ENCODE measurements at places on chromosomes 5 and 9.
A peak's percentile ranks its signal among the peaks of the same experiment; 100 is the strongest.

- DNase-seq = no peak
Observed at GRCh38 chr5:126538579-126538978, 56.4 kb downstream of the ALDH7A1 start.

DNA sequence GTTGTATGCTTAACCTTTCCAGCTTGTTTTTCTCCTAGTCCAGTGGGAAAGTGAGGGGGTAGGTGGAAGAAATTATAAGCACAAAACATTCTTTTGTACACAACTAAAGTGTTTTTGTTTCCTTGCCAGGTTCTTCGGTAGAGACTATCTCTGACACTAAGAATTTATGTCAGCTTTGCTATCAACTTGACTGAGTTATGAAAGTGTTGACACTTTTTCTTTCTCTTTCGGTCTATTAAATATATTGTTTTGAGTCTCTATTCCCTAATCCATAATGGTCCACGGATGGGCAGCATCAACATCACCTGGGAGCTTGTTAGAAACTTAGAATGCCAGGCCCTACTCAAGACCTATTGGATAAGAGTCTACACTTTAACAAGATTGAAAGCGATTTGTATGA lies 195.0 kb upstream of the ATP10B start:
- no peak for DNase-seq

GRCh38 chr9:14524873-14525515 lies 168.2 kb downstream of the ZDHHC21 start:
- DNase-seq = no peak

DNA sequence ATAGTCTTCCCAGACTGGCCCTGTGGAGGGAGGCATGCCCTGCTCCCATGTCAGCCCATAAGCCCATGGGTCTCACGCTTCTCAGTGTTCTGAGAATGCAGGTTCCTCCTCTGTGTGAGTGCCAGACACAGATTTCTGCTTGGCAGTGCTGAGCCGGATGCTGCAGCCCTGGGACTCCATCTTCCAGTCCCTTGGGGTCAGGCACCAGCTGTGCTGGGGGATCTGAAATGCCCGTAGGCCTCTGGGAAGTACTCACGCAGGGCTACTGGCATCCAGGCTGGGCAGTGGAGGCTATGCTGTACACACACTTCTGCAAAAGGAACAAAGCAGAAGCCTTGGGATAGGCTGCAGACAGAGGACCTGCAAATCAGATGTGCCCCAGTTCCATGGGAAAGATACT lies 1944.6 kb downstream of the EFNA5 start:
- DNase-seq = no peak

GRCh38 chr5:139841549-139841948 lies 45.9 kb downstream of the PSD2 start:
- DNase-seq = no peak

- DNase-seq = no peak
Observed at GRCh38 chr5:78355561-78355960, 4.9 kb upstream of the SCAMP1 start.

GRCh38 chr5:82886911-82887310 lies 190.3 kb downstream of the TMEM167A start:
- DNase-seq = no peak

DNA sequence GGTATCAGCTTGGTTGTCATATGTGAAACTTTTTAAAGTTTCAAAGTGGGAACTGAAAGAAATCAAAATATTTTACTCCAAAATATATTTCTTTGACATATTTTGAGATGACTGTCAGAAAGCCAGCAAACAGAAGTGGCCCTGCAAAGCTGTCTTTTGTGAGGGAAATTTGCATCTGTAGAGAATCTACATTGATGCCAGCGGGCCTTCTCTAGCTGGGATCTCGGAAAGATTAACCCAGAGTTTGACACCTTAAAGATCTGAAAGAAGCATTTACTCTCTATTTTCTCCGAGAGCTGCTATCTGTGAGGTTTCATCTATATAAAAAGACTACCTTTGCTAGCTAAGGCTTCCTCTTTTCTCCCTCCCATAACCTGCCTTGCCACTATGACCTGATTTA lies 303.6 kb downstream of the FBXL17 start:
- DNase-seq = no peak

GRCh38 chr5:94702729-94703128 lies 84.3 kb downstream of the SLF1 start:
- DNase-seq = no peak

GRCh38 chr5:66004216-66004615 lies 77.8 kb downstream of the ERBIN start:
- no peak for DNase-seq

DNA sequence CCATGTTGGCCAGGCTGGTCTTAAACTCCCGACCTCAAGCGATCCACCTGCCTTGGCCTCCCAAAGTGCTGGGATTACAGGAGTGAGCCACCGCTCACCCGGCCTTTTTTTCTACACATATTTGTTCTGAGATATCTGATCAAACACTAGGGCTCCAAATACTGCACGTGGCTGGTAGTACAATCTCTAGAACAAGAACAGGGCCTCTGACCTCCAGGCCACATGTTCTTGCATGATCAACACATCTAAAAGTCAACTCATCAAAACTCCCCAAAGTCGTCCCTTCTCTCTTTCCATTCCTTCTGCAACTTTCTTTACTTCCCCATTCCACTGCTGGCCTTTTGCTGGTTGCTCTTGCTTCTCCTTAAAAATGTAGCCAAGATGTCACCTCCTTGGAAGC lies 113.3 kb upstream of the LHFPL2 start:
- DNase-seq = no peak

GRCh38 chr5:73835726-73836125 lies 209.7 kb downstream of the ARHGEF28 start:
- no peak for DNase-seq

DNA sequence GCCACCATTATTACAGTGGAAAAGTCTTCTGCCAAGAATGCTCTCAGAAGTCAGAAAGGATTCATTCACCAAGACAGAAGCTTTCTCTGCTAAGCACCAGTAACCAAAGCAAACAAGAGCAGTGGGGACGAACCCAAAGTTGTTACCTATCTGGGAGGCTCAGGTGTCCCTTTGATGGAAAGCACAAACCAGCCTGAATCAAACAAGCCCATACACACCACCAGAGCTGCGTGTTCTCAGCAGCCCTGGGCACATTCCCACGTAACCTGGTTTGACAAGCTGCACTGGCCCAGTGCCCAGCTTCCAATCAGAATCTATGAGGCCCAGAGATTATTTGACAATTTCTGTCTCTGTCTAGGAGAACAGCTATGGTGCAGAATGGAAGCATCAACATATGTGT lies 252.6 kb downstream of the ACTL7B start:
- no peak for DNase-seq

- no peak for DNase-seq
Observed at GRCh38 chr9:107569174-107569573, 79.6 kb upstream of the KLF4 start.

DNA sequence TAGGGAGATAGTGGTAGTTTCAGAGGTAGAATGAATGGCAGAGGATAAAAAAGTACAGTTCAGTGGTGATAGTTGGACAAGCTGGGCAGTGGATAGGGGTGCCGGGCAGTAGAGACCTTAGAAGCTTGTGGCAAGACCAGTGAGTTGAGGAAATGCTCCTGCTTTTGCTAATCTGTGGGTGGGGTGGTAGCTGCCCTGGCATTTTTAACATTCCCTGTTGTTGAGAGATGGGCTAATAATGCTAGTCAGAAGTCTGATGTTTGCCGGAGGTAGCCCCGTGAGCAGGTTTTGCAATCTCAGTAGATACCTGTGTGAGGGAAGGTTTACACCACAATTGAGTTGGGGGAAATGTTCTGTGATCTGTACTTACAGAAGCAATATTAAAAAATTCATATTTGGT lies 91.1 kb downstream of the TRIO start:
- peak; percentile 95 for DNase-seq

GRCh38 chr5:144121577-144121976 lies 48.9 kb downstream of the YIPF5 start:
- no peak for DNase-seq

GRCh38 chr5:169161022-169161680 lies 139.8 kb downstream of the SLIT3 start:
- peak; percentile 100 for DNase-seq

GRCh38 chr5:109668237-109668636 lies 21.5 kb upstream of the MAN2A1 start:
- no peak for DNase-seq

GRCh38 chr5:10109299-10109698 lies 140.4 kb downstream of the ATPSCKMT start:
- DNase-seq = no peak

GRCh38 chr5:158606233-158606632 lies 493.5 kb downstream of the EBF1 start:
- DNase-seq = peak; percentile 24

- no peak for DNase-seq
Observed at GRCh38 chr9:129156163-129156562, 21.9 kb downstream of the IER5L start.

DNA sequence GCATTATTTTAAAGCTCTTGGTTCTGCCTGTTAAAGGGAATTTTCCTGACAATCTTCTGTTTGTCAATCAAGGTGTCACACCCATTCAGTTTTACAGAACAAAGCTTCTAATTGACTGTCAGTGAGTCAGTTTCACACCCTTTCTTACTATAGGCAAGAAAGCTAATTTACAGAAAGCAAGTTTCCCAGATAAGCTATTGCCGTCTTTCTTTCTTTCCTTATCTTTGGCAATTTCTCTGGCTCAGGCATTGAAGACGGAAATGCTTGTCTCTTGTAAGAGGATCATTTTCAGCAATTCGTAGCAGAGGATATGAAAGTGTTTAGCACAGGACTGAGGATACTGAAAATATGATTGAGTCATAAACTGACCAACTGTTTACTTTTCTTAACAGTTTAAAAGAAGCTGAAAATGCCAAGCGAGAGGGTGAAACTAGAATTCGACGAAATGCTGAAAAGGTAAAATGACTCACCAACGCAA lies 27.0 kb downstream of the SPINK5 start:
- peak; percentile 5 for DNase-seq

DNA sequence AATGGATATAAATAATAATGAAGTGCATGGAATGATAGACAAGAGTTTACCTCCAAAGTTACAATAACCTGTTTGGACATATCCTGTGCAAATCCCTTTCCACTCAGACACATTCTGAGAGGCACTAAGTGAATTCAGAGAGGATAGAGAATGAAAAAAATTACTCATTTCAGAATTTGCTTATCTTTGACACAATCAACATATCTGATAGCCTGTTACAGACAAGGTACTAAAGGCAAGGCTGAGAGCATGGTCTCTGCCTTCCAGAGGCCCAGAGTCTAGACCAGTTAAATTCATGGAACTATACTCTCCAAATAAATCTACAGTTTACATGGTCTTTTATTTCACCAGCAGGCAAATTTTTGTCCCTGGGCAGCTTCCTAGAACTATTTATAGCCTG lies 371.8 kb upstream of the PTGER4 start:
- DNase-seq = no peak

GRCh38 chr5:65065001-65065511 lies 296.3 kb downstream of the CWC27 start:
- DNase-seq = no peak
